Coronary artery (tissue), 2 donors: ENCODE measurements at places on chromosomes 12 and 14.

- no peak for DNase-seq
Measured at GRCh38 chr12:20411345-20411744, 43.0 kb downstream of the PDE3A start.

DNA sequence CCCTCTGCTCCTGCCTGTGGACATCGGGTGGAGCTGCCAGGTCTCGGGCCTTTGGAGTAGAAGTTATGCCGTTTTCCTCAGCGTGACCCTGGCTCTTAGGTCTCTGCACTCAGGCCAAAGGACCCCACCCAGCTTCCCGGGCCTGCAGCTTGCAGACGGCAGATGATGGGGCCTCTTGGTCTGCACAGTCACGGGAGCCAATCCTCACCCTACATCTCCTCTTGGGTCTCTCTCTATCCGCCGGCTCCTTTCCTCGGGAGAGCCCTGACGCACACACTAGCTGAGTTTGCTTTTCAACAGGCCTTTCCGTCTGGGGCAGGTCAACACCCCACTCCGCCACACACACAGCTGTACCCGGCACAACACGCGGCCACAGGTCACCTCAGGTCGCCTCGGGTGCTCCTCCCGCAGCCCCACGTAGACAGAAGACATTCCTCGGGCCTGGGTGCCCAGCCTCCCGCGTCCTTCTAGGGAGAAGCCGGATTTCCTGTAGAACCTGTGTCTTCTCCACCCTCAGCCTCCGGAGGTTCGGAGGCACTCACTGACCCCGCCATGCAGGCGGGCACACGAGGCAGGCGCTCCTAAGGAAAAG is 9.9 kb downstream of the GALNT9 start:
- DNase-seq, result no peak

- no peak for DNase-seq
Measured at GRCh38 chr12:84969226-84969625, 56.6 kb upstream of the SLC6A15 start.

GRCh38 chr12:122166422-122167349 is 7.3 kb downstream of the IL31 start:
- DNase-seq, result no peak

GRCh38 chr12:75478116-75478794 is 2.3 kb upstream of the GLIPR1 start:
- no peak for DNase-seq

DNA sequence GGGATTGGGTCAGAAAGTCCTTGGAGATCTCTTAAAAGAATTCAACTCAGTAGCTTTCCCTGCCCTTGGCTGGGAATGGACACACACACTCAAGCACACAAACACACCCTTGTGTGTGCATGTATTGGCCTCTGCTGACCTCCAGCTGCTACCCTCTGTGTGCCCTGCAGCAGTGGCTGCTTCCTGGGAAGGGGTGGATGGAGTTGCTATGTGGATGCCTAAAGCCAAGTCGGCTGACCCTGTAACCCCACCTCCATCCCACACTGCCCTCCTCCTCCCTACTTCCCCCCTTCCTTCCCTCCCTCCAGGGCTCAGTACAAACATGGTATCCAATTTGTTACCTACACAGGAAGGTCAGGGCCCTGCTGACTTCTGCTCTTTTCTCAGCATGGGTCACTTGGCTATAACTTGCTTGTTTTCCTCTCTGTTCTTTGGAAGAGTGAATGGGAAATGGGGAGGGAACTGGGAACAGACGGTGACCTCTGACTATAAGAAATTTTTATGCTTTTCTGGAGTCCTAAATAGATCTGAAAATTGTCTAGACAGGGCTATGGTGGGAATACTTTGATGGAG is 351.6 kb upstream of the TBX3 start:
- DNase-seq, result no peak

DNA sequence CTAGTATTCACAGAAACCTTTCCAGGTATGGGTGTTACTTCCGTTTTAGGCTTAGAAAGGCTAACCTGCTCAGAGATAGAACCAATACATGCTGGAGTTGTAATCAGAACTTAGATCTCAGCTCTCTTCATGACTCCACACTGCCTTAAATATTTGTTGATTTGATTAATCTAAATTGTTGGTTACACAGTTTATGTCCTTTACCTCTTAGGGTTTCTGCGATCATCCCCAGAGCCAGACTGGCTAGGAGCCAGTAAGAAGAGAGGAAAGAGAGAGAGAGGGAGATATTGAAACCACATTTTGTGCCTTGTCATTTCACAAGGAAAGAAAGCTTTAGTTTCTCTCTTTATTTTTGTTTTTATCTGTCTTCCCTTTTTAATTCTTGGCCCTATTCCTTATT is 16.8 kb upstream of the MGP start:
- DNase-seq, result no peak
